ENCODE measurements at places on chromosomes 1 and 21. TPM values are rescaled to one million over a fixed set of nuclear protein-coding genes. Genes with fewer than 3 reads are reported as not detected.

DNA sequence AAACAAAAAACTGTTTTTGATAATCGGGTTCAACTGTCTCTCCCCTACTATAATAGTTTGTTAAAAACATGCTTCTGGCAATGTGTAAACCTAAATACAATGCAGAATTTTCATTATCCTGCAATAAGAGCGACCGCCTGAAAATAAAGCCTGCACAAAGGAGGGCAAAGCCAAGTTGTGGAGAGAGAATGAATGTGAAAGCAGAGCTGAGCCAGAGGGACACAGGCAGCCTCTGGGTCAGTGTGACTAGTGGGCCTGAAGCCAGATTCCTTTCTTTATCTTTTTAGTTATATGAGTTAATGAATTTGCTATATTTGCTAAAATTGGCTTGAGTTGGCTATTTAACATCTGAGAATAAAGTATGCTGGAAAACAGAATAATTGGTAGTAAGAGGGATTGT is 615.2 kb downstream of the PLA2G4A start:
- H3K27me3 ChIP-seq = no peaks in the 10 kb centered on the region
- no peak for DNase-seq
- no peaks in the 10 kb centered on the region for H3K4me1 ChIP-seq

DNA sequence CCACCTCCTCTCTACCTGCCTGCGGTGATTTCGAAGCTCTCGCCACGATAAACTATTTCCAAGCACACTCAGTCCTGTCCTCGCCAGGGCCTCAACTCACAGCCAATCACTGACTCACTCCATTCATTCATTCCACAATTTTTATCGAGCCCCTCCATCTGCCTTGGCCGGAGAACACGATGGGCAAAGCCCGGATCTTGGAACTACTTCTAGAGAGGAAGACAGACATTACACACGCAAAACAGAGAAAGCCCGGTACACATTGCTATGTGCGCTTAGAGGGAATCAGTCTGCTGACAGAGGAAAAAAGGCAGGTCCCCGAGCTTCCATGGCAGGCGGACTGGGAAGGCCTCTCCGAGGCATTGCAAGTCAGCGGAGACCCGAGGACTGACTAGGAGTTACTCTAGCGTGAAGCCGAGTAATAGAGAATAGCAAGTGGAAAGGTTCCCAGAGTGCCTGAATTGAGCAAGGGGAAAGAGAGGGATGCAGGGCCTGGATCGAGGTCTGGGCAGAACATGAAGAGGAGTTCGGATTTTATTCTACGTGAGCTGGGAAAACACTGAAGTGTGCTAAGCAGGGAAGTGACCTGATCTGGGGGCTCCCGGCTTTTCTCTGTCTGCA is 54.2 kb upstream of the DNAJC6 start:
- DNase-seq = no peak
- no peak overlapping the region for H3K27ac ChIP-seq
- H3K4me1 ChIP-seq = peaks cover 24% of the 10 kb centered on the region
- peaks cover 18% of the 10 kb centered on the region for H3K27me3 ChIP-seq

DNA sequence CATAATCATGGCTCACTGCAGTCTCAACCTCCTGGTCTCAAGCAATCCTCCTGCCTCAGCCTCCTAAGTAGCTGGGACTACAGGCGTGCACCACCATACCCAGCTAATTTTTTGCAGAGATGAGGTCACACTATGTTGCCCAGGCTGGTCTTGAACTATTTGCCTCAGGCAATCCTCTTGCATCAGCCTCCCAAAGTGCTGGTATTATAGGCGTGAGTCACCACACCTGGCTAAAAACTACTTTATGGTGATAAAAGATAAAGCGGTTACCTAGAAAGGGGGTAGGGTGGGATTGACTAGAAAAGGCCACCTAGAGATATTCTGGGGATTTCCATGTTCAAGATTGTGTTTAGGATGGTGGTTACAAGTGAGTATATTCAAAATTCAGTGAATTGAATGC is 5.0 kb downstream of the TSTD1 start:
- H3K27ac ChIP-seq = peak overlapping the region; percentile 58
- no peaks in the 10 kb centered on the region for H3K27me3 ChIP-seq
- H3K36me3 ChIP-seq = peaks cover 17% of the 10 kb centered on the region
- peak; percentile 43 for DNase-seq
- no peak overlapping the region for H3K4me3 ChIP-seq
- peaks cover 40% of the 10 kb centered on the region for H3K4me1 ChIP-seq

- no peak overlapping the region for H3K4me3 ChIP-seq
- no peaks in the 10 kb centered on the region for H3K36me3 ChIP-seq
- no peak overlapping the region for H3K27ac ChIP-seq
- no peaks in the 10 kb centered on the region for H3K4me1 ChIP-seq
- no peaks in the 10 kb centered on the region for H3K27me3 ChIP-seq
- DNase-seq = no peak
Observed at GRCh38 chr1:178168536-178168935, 74.6 kb downstream of the RASAL2 start.

- peaks cover 32% of the 10 kb centered on the region for H3K4me1 ChIP-seq
- no peak for DNase-seq
- peaks cover 31% of the 10 kb centered on the region for H3K36me3 ChIP-seq
- no peaks in the 10 kb centered on the region for H3K27me3 ChIP-seq
Observed at GRCh38 chr1:149977345-149977744, 33.2 kb downstream of the OTUD7B start.

DNA sequence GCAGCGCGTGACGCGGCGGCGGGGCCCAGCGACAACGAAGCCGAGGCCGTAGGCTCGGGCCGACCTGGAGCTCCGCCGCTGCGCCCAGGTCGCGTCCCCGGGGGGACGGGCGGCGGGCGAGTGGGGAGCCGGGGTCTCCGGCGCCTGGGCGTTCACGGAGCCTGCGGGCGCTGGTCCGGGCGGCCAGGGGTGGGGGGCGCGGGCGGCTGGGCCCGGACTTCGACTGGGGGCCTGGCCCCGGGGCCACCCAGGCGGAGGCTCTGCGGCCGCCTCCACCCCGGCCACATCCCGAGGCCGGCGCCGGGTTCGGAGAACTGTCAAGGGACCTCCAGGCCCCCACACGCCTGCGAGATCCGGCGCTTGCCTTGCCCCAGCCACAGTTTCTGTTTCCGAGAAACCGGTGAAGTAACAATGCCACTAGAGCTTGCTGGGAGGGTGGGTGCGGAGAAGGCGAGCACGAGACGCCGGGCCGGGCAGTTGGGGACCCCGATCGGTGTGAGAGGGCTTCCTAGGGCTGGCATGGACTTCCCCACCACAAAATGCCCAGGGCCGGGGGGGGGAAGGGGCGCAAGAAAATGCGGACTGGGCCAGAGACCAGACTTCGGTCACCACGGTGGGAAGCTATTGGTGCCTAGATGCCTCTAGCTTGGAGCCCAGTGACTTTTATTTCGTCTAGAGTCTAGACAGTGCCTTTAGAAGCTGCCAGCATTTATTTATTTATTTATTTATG is 501 bp downstream of the FBXO6 start:
- H3K4me1 ChIP-seq = no peaks in the 10 kb centered on the region
- H3K27me3 ChIP-seq = no peaks in the 10 kb centered on the region
- peak overlapping the region; percentile 83 for H3K27ac ChIP-seq
- peaks cover 4% of the 10 kb centered on the region for H3K36me3 ChIP-seq
- DNase-seq = peak; percentile 75
- peak overlapping the region; percentile 78 for H3K4me3 ChIP-seq

GRCh38 chr21:40840401-40841125 is 6.4 kb downstream of the DSCAM start:
- H3K27me3 ChIP-seq = peaks cover 62% of the 10 kb centered on the region
- no peaks in the 10 kb centered on the region for H3K36me3 ChIP-seq
- no peak overlapping the region for H3K4me3 ChIP-seq
- peaks cover 1% of the 10 kb centered on the region for H3K4me1 ChIP-seq
- H3K27ac ChIP-seq = no peak overlapping the region

DNA sequence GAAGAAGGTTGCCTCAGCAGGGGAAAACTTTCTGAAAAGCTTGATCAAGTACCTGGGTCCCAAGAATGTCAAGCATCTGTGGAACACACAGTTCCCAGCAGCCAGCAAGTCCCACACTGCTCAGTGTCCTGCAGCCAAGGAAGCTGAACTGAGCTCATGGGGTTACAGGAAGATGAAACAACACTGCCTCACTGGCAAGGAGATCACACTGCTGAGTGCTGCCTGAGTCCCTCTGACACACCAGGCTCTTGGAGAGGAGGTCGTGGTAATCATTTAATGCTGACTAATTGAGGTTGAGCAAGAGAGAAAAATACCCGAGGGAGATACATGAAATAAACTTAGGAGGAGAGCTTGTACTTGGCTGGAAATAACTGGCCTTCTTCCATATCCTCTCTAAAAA is 75.2 kb downstream of the MPZL1 start:
- peaks cover 1% of the 10 kb centered on the region for H3K36me3 ChIP-seq
- no peaks in the 10 kb centered on the region for H3K27me3 ChIP-seq
- no peak overlapping the region for H3K27ac ChIP-seq
- no peak for DNase-seq

DNA sequence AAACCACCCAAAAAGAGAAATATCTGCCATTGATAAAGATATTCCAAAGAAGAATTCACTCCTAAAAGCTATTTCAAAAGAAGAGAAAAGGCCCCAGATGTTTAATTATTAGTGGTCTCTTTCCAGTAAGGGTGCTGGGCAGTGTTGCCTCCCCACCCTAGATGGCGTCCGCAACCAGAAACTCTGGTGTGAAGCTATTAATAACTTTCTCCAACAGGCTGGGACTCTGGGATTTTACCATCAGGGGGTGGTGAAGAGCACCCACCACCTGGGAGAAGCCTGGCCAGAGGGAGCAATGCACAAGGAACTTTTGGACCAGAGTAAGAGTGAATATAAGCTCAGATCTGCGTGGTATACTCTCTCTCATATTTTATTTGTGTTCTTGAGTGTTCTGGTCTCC is 115.4 kb upstream of the TIAM1 start:
- H3K4me3 ChIP-seq = no peak overlapping the region
- peaks cover 2% of the 10 kb centered on the region for H3K36me3 ChIP-seq
- H3K4me1 ChIP-seq = peaks cover 18% of the 10 kb centered on the region
- DNase-seq = no peak
- no peak overlapping the region for H3K27ac ChIP-seq

DNA sequence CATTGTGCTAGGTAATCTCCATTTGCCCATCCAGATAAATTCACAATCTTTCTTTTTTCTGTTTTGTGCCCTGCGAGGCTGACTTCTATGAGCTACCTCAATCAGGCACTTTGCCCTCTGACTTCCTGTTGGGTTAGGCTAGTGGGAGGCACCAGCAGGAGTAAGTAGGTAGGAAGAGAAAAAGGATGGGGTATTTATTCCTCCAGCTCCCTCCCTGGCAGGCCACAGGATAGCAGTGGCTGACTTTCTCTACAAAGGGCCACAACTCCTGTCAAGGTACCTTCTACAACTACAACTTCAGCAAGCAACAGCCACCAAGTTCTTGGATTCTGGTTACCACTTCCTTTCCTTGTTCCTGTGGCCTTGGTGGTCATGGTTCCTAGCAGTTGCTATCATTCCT is 18.8 kb upstream of the GORAB start:
- H3K4me3 ChIP-seq = no peak overlapping the region
- no peak overlapping the region for H3K27ac ChIP-seq
- peaks cover 2% of the 10 kb centered on the region for H3K4me1 ChIP-seq
- no peak for DNase-seq

DNA sequence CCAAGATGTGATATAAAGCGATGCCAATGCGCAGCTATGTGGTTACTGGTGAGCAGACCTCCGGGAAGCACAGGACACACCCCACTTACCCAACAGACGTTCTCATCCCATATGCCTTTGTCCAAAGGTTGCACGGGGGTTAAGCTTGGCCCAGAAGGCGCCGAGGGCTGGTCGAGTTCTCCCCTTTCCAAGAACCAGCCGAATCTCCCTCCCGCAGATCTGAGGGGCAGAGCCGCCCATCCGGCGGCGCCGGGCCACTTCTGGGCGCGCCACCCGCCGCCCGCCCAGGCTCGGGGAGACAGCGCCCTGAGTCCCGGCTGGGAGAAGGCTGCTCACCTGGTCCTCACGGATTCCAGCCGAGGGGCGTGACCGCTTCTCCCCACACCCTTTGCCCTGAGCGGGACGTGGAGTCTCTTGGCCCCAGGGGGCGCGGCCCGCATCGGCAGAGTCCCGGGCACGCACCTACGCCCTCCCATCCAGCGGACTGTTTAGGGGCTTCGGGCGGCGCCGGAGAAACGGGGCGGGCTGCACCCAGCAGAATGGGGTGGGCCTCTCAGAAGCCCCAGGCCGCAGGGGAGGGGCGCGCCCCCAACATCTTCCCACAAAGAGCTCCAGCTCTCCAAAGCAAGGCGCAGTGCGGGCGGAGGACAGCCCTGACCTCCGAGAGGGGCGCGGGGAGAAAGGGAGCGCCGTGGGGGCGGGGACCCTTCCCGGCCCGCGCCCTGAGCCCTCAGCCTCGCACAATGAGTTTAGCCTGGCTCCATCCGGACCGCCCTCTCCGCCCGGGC is 615 bp downstream of the GPR161 start:
- peak overlapping the region; percentile 73 for H3K4me3 ChIP-seq
- no peaks in the 10 kb centered on the region for H3K36me3 ChIP-seq
- H3K27ac ChIP-seq = no peak overlapping the region

DNA sequence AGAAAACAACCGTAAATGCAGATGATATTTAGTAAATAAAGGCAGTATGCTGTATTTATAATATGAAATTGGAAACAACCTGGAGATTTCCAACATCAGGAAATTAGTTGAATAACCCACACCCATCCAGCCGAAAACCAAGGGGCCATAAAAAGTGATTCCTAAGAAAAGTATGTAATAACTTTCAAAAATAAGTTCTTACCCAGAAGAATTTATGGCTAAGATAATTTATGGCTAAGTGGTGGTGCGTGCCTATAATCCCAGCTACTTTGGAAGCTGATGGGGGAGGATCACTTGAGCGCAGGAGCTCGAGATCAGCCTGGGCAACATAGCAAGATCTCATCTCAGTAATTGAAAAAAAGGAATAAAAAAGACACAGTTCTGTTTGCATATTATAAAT is 43.2 kb downstream of the TMCO4 start:
- DNase-seq = no peak
- H3K36me3 ChIP-seq = peaks cover 2% of the 10 kb centered on the region
- no peak overlapping the region for H3K27ac ChIP-seq
- no peaks in the 10 kb centered on the region for H3K4me1 ChIP-seq
- no peak overlapping the region for H3K4me3 ChIP-seq

DNA sequence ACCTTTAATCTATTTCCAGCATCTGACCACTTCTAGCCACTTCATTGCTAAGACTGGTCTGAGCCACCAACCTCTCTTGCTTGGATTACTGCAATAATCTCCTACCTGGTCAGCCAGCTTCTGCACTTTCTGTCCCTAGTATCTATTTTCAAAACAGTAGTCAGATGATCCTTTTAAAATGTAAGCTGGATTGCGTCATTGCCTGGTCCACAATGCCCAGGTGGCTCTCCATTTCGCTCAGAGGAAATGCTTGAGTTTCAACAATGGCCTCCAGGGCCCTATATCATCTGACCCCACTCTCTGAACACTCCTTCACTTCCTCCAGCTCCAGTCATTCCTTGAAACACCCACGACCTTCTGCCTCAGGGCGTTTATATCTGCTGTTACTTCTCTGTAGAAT is 2.3 kb downstream of the FYB2 start:
- DNase-seq = no peak
- no peak overlapping the region for H3K27ac ChIP-seq
- H3K4me3 ChIP-seq = no peak overlapping the region
- no peaks in the 10 kb centered on the region for H3K36me3 ChIP-seq
- H3K27me3 ChIP-seq = peaks cover 38% of the 10 kb centered on the region
- H3K4me1 ChIP-seq = no peaks in the 10 kb centered on the region

GRCh38 chr1:234607109-234608024 is 2.6 kb downstream of the IRF2BP2 start:
- peak; percentile 30 for DNase-seq
- peaks cover 41% of the 10 kb centered on the region for H3K4me1 ChIP-seq
- H3K27me3 ChIP-seq = no peaks in the 10 kb centered on the region
- H3K36me3 ChIP-seq = peaks cover 52% of the 10 kb centered on the region

URB1 gene
- total RNA-seq = 38.4 TPM

ASPM gene
- 30.2 TPM for total RNA-seq

KIAA1614 gene
- not detected for total RNA-seq

C1QA gene
- total RNA-seq = not detected

NTRK1 gene
- total RNA-seq = 3.4 TPM

ZFP69B gene
- 8.3 TPM for total RNA-seq
